ENCODE measurements at places on chromosomes 6 and 20. TPM values are rescaled to one million over a fixed set of nuclear protein-coding genes. Genes with fewer than 3 reads are reported as not detected.

DNA sequence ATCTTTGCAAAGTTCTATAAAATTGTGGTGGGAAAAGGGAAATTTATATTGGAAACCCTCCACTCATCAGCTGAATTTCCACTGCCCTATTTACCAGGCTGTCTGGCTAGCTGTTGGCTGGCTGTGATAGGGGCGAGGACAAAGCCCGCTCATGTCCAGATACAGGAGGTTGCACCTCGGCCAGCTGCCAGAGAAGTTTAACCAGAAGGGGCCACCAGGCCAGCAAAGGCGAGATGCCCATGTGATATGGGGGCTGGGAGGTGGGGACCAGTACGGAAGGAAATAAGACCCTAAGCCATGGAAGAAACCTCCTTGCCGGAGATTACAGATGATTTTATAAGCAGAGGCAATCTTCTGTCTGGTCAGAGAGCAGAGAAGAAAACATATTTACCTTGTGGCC lies 143.8 kb downstream of the FNDC1 start:
- DNase-seq: no peak

The JPH2 gene
- total RNA-seq: 15.5 TPM

DNA sequence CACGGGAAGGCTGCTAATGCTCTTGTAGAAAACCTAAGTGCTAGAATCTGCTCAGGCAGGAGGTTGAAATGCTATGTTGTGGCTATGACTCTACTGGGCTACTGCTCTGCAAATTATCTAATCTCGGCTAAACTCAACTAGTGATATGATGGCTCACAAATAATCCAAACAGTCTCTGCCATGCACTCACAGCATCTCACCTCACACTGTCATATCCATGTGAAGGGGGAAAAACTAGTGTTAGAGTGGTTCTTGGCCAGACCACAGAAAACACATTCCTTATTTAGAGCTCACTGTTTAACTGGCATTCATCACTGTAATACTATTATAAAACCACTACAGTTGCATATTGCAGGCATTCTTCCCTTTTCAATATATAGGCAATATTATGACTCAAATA lies 81.8 kb upstream of the DST start:
- DNase-seq: no peak

GRCh38 chr6:5190507-5190906 lies 70.2 kb downstream of the LYRM4 start:
- DNase-seq: peak; percentile 89

Data from PC-3 (cell line).